ENCODE measurements at places on chromosomes 2 and 18.

GRCh38 chr18:23943104-23943503 lies 71.5 kb upstream of the TTC39C start:
- DNase-seq, result no peak

DNA sequence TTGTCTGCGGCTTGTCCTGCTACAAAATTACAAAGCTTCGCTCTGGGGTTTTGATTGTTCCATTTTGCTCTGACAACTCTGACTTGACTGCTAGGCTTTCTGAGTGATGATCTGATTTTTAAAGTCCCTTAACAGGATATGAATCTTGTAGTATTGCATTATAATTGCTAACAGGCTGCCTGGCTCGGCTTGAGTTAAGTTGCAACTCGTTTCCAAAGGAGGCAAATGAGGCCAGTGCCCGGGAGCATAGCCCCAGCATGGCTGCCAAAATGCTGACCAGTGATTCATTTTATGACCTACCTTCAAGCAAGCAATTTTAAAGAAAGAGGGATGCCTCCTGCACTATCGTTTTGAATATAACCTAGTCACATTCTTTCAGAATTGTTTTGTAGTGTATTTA lies 135.4 kb downstream of the COL6A3 start:
- no peak for DNase-seq

DNA sequence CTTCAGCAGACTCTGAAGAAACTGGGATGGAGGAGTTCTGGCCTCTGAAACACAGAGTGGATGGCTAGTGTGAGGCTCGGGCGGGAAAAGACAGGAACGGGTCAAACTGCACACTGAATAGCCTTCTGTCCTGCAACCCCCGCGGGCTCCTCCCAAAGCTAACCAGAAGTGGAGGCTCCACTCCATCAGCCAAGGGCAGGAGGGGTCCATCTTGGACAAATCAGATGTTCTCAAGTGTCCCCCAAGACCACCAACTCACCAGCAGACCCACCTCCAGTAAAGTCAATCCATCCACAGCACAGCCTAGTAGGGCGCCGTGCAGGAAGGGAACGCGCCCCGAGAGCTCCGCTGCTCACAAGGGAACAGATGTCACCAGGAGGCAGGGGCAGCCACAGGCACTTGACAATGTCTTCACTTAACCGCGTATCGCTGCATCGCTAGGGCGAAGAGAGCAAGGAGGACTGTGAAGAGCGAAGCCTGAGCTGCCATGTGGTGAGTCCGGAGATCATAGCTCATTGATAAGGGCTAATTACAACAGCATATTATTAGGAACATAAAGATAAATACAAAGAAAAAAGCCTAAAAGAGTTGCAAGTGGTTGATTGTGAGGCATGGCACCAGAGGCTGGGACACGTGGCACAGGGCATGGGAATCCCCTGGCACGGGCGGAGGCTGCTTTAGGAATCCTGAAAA lies 494.6 kb upstream of the MYT1L start:
- DNase-seq, result peak; percentile 86

GRCh38 chr2:68837861-68838341 lies 33.3 kb downstream of the BMP10 start:
- no peak for DNase-seq

- DNase-seq, result no peak
Measured at GRCh38 chr2:85588236-85588635, 4.0 kb downstream of the VAMP5 start.

- DNase-seq, result no peak
Measured at GRCh38 chr18:50315100-50315871, 27.8 kb upstream of the CXXC1 start.

- DNase-seq, result no peak
Measured at GRCh38 chr2:48504647-48505327, 25.2 kb upstream of the STON1 start.

DNA sequence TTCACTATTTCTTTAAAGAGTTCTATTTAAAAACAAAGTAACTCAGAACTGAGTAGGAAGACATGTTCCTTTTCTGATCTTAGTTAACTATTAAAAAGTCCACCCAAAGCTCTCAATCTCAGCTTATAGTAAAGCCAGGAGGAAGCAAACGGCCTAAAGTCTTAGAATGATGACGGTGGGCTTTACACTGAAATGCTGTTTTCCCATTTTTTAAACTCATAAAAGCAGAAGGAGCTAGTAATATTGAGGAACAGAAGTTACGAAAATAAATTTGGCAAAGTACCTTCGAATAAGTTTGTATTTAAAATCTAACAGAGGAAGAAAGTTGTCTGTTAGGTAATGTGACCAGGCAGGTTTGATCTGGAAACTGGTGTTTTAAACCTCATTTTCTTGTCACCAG lies 111.1 kb downstream of the ZNF532 start:
- no peak for DNase-seq

Measured in NCI-H524 (cell line).